ENCODE measurements at places on chromosomes 12 and 14. TPM values are rescaled to one million over a fixed set of nuclear protein-coding genes. Genes with fewer than 3 reads are reported as not detected.

DNA sequence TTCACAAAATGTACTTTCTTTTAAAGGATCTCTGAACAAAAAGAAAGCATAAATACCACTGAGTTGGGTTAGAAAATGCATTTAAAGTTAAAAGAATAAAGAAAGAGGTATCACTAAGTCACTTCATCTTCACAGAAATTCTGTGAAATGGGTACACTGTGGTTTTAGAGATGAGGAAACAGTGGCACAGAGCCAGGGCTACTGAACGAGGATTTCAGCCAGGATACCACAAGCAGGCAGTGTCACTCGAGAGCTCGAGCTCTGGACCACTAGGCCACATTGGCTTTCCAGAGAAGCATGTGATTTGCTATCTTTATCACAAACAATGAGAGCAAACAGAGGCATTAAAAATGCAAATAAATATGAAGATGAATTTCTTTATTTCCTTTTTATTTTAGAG is 51.0 kb downstream of the WDHD1 start:
- no peaks in the 10 kb centered on the region for H3K27me3 ChIP-seq
- H3K4me1 ChIP-seq: no peaks in the 10 kb centered on the region
- no peak for DNase-seq
- no peak overlapping the region for H3K4me3 ChIP-seq

DNA sequence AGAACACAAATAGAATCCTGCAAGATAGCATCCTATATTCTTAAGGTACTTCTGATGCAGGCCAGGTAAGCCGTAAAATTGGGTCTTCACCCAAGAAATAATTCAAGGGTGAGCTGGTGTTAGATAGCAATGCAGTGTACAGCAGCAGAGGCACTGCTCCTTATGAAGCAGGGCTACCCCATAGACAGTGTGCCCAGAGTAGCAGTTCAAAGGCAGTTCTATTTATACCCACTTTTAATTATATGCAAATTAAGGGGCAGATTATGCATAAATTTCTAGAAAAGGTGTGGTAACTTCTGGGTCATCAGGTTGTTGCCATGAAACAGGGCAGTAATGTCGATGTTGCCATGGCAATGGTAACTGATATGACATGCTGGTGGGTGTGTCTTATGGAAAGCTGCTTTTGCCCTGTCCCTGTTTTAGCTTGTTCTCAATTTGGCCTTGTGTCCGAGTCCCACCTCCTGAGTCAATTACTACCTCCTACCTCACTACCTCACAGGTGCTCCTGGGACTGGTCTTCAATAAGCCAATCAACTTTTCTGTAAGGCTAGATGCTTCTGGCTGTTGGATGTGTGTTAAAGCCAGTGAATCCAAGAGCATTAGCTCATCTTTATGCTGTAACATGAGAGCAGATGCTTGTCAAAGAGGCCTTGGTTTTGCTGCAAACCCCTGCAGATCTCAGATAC is 61.0 kb downstream of the PPM1A start:
- no peak for DNase-seq
- no peaks in the 10 kb centered on the region for H3K36me3 ChIP-seq
- no peaks in the 10 kb centered on the region for H3K27me3 ChIP-seq
- no peak overlapping the region for H3K27ac ChIP-seq

- no peak overlapping the region for H3K4me3 ChIP-seq
- H3K27ac ChIP-seq: no peak overlapping the region
- no peaks in the 10 kb centered on the region for H3K27me3 ChIP-seq
- H3K4me1 ChIP-seq: peaks cover 4% of the 10 kb centered on the region
- no peak for DNase-seq
These were observed 52.0 kb downstream of the NFKBIA start for GRCh38 chr14:35352274-35353233.

GRCh38 chr14:35940291-35940690 is 114.2 kb downstream of the BRMS1L start:
- H3K4me1 ChIP-seq: no peaks in the 10 kb centered on the region
- H3K4me3 ChIP-seq: no peak overlapping the region
- H3K36me3 ChIP-seq: no peaks in the 10 kb centered on the region
- no peak overlapping the region for H3K27ac ChIP-seq
- no peak for DNase-seq

SLC5A8 gene
- total RNA-seq: not detected

FAM161B gene
- total RNA-seq: 5.4 TPM

SERPINA9 gene
- total RNA-seq: not detected

RPGRIP1 gene
- total RNA-seq: not detected

NPFF gene
- total RNA-seq: not detected

TPH2 gene
- total RNA-seq: not detected

ACSM4 gene
- not detected for total RNA-seq
